ENCODE measurements at places on chromosomes 12 and 14.

- no peak for DNase-seq
Observed at GRCh38 chr14:104184911-104185499, 46.6 kb downstream of the KIF26A start.

GRCh38 chr12:14431975-14432374 is 66.5 kb downstream of the ATF7IP start:
- no peak for DNase-seq

DNA sequence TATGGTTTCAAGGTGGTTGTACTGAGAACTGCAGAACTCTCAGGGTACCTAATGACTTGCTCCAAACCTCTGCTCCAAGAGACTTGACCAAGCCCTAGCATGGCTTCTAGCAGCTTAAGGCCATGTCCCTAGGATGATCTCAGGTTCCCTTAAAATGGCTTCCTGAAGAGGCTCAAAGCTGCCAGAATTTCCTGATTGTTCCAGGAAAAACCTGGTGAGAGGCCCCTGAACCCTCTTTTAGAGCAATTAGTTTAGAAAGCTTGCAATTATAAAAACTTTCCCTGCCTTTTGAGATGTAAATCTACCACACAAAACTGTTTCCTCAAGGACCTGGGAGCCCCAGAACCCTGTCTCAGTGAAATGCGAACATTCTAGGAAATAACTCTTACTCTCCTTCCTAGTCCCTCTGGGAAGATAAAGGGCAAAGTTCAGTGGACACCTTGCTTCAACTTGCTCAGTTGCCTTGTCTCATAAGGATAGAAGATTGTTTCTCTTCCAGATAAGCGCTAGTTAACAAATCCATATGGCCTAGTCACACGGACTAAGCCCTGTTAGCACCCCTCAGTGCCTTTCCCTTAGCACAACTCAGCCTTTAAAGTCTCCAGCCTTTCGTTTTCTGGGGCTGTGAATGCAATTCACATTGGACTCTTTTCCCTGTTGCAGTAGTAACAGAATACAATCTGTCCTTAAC is 2.5 kb downstream of the CMAS start:
- DNase-seq: no peak

DNA sequence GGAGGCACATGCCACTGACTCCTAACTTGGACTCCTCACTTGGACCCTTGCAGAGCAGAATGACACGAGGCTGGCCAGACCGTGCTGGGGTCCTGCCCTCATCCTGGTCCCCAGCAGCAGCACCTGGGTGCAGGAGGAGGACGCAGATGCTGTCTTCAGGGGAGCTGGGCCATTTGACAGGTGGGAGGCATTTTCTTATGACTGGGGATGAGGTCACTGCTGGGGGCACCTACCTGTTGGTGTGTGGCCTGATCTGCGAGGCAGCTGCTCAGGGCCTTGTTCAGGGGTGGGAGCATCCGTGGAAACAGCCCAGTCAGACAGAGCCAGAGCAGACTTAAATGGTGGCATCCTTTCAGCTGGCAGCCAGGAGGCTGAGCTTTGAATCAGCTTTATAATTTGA is 57.3 kb downstream of the CACNA1C start:
- DNase-seq: no peak

DNA sequence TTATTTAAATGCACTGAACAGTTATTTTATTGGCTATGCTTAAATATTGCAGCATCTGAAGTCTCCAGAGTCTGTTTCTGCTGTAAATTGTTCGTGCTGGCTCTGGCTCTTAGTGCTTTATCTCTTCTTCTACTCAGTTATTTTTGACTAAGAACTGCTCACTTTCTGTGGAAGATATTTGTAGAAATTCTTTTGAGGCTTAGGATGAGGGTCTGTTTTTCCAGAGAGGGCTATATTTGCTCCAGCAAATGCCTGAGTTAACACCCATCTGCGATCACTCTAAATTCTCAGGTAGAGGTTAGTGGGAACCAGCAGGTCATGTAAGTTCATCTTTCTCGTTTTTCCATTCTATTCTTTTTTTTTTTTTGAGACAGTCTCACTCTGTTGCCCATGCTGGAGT is 71.1 kb downstream of the ARL6IP4 start:
- DNase-seq: no peak

- DNase-seq: no peak
Observed at GRCh38 chr14:50766338-50766886, 64.5 kb downstream of the NIN start.

DNA sequence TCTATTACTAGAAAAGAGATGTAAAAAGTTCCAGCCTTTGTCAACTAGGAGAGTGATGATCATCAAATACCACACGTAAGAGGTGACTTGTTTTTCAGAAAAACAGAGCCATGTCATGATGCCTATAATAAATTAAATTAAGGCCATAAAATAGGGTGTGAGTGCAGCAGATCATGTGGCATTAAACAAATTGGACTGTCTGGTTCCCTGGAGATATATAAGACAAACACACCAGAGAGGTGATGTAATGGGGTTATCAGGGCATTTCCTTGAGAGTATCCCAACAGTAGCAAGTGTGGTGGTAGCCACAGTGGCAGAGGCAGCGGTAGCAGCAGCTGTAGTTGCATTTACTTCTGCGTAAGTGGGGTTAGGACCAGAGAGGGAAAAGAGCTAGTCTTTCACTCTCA is 14.6 kb upstream of the GALNT6 start:
- DNase-seq: no peak

DNA sequence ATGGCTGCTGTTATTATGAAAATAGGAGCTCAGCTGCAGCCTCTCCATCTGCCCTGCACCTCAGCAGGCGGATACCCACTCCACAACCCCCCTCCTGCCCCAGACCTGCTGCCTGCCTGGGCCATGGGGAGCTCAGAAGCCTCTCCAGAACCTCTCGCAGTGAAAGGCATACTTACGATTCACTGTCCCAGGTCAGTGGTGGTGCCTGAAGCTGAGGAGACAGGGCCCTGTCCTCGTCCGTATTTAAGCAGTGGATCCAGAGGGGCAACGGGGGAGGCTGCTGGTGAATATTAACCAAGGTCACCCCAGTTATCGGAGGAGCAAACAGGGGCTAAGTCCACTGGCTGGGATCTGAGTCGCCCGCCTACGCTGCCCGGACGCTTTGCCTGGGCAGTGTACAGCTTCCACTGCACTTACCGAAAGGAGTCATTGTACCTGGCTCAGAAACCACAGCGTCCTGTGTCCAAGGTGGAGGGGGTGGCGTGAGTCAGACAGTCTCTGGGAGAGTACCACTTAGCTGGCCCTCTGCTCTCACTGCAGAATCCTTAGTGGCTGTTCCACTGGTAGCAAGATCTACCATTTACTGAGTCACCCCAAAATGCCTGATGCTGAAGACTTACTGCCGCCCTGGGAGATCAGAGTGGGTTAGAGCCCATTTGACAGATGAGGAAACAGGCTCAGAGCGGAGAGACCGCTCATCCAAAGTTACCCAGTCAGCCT is at the start of gene SERPINA1:
TSS of gene SERPINA1 (minus strand) at position 219 of the 720 bp plus-strand sequence. CDS start 5,365 bp downstream, outside the sequence.
- no peak for DNase-seq

DNA sequence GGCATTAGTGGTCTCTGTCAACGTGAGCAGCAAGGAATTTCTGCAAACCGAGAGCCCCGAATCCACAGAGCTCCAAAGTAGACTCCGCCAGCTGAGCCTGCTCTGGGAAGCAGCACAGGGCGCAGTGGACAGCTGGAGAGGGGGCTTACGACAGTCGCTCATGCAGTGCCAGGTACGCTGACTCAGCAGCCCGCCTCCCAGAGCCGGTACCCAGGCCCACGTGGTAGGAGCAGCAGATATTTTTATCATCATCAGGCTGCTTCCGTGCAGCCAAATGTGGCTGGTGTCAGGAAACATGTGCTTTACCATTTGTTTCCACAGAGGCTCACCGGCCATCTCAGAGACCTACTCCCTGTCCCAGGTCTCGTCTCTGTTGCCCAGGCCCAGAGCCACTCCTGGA is 73.7 kb downstream of the ESR2 start:
- no peak for DNase-seq

- DNase-seq: no peak
Observed at GRCh38 chr12:122983789-122984515, 3.5 kb downstream of the ARL6IP4 start.

- no peak for DNase-seq
Observed at GRCh38 chr14:31122921-31123320, 84.7 kb downstream of the HECTD1 start.

- peak; percentile 100 for DNase-seq
Observed at GRCh38 chr14:40003773-40004172, 571.5 kb upstream of the FBXO33 start.

- no peak for DNase-seq
Observed at GRCh38 chr12:30144777-30145683, 361.3 kb upstream of the TMTC1 start.

GRCh38 chr12:85820101-85820500 is 16.1 kb downstream of the RASSF9 start:
- no peak for DNase-seq

DNA sequence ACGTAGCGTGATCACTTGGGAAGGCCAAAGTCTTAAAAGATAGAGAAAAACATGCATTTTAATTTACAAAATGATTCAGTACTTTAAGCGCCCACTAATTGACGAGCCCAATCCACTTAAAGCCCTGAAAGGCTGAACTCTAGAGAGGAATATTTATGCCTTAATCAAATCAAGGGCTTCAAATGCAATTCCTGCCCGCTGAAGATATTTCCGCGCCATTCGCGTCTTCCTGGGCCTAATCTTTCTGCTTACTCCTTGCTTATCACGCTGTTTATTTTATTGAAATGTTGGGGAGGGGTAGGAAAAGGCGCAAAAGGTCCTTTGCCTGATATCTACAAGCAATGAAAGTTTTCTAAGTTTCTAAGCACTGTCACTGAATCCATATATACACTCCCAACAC is 4.0 kb downstream of the TBX3 start:
- no peak for DNase-seq

DNA sequence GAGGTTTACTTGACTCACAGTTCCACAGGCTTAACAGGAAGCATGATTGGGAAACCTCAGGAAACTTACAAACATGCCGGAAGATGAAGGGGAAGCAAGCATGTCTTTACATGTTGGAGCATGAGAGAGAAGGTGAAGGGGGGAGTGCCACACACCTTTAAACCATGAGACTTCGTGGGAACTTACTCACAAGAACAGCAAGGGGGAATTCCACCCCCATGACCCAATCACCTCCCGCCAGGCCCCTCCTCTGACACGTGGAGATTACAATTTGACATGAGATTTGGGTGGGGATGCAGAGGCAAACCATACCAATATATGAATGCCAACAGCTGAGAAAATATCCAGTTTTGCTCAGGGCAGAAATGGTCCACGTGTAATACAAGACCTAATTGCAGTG is 518.6 kb downstream of the VRK1 start:
- no peak for DNase-seq

GRCh38 chr14:105864116-105864515 is 337.7 kb downstream of the TMEM121 start:
- no peak for DNase-seq

DNA sequence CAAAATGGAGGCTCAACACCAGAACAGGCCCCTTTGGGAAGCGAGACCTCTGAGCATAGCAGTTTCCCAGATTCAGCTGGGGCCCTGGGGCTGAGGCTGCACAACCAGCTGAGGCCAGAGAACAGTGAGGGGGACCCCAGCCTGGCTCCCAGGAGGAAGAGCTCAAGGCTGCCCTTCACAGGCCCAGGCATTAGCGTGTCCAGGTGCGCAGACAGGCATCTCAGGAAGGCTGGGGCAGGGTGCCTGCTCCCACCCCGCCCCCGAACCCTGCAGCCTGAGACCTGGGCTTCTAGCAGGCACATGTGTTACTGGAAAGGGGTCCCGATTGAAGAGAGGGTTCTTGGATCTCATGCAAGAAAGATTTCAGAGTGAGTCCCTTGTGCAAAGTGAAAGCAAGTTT is 27.2 kb downstream of the CALM1 start:
- no peak for DNase-seq
